ENCODE measurements at places on chromosomes 16 and 17. TPM values are rescaled to one million over a fixed set of nuclear protein-coding genes. Genes with fewer than 3 reads are reported as not detected.

DNA sequence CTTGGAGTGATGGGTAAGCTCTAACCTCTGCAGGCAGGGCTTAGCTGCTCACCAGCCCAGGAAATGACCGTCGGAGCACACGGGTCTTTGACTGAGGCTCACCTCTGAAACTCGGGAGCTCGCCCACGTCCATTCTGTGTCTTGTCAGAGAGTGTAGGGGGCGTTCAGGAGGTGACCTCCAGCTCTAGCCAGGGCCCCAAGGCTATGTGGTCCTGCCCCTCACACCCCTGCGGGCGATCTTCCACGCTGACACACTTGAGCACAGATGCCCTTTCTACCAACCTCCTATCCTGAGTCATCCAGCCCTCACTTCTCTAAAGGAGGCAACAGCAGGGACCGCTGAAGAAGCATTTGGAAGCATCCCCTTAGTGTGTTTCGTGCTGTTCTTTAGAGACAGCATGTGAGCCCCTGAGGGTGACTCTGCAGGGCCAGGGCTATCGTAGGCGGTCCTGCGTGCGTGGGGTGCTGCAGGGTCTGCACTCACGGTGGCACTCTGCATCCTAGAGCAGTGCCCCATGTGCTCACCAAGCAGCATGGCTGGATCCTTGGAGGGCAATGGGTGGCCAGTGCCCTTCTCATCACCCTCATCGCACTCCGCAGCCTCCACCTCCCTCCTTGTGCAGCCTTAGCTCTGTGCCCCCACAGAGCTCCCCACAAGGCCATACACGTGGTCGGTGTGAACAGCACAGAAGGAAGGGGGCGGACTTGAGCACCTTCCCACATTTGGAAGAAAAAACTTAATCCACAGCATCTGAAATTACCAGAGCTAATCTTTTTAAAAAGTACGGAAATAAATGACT, 33.8 kb downstream of the SLC47A1 start:
- H3K36me3 ChIP-seq: peaks cover 1% of the 10 kb centered on the region
- H3K27ac ChIP-seq: no peak overlapping the region
- H3K4me1 ChIP-seq: no peaks in the 10 kb centered on the region

- no peak for DNase-seq
- no peaks in the 10 kb centered on the region for H3K27me3 ChIP-seq
- H3K4me1 ChIP-seq: peaks cover 17% of the 10 kb centered on the region
- H3K27ac ChIP-seq: no peak overlapping the region
Observed at GRCh38 chr17:46046957-46047356, 47.9 kb downstream of the STH start.

GRCh38 chr16:77434530-77435271, at the start of gene ADAMTS18:
ADAMTS18 (minus strand) TSS chr16:77435034; CDS start chr16:77434695, 339 bp downstream.
- H3K27me3 ChIP-seq: peaks cover 71% of the 10 kb centered on the region
- no peaks in the 10 kb centered on the region for H3K4me1 ChIP-seq
- no peak for DNase-seq
- H3K36me3 ChIP-seq: no peaks in the 10 kb centered on the region
- H3K27ac ChIP-seq: no peak within 1 kb of the TSS
- no peak within 1 kb of the TSS for H3K4me3 ChIP-seq

TMEM238L gene
- not detected for total RNA-seq

DNA sequence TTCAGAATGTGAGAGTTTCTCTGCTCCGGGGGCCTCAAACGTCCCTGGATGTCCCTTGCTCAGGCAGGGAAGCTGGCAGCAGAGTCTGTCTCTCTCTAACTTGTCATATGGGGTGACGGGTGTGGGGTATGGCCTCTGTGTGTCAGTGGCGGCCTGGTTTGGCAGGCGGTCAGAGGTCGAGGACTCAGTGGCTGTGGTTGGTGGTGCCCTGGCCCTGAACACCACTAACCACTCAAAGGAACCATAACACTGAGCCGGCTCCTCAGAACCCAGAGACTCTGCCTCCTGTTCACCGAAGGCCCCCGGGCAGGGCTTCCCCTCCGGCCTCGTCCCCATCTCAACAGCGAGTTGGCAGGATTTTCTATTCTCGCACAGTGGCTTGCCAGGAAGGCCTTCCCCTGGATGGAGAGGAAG, 677 bp downstream of the P2RX1 start:
- H3K4me1 ChIP-seq: no peaks in the 10 kb centered on the region
- DNase-seq: no peak
- no peak overlapping the region for H3K27ac ChIP-seq
- H3K27me3 ChIP-seq: no peaks in the 10 kb centered on the region
- H3K4me3 ChIP-seq: no peak overlapping the region

DNA sequence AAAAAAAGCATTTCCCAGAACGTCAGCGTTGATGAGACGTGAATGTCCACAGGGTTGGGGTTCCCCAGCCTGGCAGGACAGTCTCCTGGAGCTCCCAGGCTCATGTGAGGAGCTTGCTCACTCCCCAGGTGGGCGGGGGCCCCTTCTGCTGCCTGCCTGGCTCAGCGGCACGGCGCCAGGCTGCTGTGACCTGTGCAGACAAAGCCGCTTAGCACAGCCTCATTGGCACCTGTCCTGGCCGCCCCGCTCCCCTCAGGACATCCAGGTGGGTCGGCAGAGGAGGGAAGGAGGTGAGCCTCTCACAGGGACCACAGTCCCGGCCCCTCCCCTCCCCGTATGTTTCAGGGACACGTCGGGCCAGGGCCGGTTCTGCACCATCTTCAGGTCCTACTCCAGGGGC, 12.9 kb upstream of the WFIKKN1 start:
- DNase-seq: peak; percentile 90
- no peak overlapping the region for H3K4me3 ChIP-seq
- no peaks in the 10 kb centered on the region for H3K27me3 ChIP-seq
- no peak overlapping the region for H3K27ac ChIP-seq
- H3K36me3 ChIP-seq: no peaks in the 10 kb centered on the region

SLC35G6 gene
- total RNA-seq: not detected

GRCh38 chr16:89805136-89805905, 11.1 kb downstream of the FANCA start:
- no peaks in the 10 kb centered on the region for H3K4me1 ChIP-seq
- H3K4me3 ChIP-seq: no peak overlapping the region
- H3K36me3 ChIP-seq: peaks cover 6% of the 10 kb centered on the region
- no peak overlapping the region for H3K27ac ChIP-seq
- no peak for DNase-seq

- no peaks in the 10 kb centered on the region for H3K27me3 ChIP-seq
- H3K4me3 ChIP-seq: no peak overlapping the region
- no peaks in the 10 kb centered on the region for H3K36me3 ChIP-seq
- peaks cover 37% of the 10 kb centered on the region for H3K4me1 ChIP-seq
- no peak for DNase-seq
- H3K27ac ChIP-seq: peak overlapping the region; percentile 19
Observed at GRCh38 chr17:75440738-75441448, 15.5 kb upstream of the TMEM94 start.

DNA sequence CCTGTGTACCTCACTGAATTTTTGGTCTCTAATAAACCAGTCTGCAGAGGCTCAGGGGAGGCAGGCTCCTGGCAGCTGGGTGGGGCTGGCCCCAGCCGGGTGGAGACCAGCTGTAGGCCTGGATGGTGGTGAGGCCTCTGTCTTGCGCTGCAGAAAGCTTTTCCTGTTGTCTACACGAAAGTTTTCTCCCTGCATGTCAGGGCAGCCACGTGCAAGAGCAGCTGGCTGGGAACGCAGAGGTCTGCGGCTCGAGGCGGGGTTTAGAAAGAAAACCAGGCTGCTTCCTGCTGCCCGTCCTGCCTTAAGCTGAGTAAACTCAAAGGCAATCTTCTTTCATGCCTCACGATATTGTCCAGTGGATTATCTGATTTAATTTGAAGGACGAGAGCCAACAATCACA, 2.4 kb downstream of the SERPINF1 start:
- H3K27me3 ChIP-seq: no peaks in the 10 kb centered on the region
- no peaks in the 10 kb centered on the region for H3K36me3 ChIP-seq
- peak overlapping the region; percentile 59 for H3K27ac ChIP-seq
- H3K4me3 ChIP-seq: no peak overlapping the region
- DNase-seq: no peak

DNA sequence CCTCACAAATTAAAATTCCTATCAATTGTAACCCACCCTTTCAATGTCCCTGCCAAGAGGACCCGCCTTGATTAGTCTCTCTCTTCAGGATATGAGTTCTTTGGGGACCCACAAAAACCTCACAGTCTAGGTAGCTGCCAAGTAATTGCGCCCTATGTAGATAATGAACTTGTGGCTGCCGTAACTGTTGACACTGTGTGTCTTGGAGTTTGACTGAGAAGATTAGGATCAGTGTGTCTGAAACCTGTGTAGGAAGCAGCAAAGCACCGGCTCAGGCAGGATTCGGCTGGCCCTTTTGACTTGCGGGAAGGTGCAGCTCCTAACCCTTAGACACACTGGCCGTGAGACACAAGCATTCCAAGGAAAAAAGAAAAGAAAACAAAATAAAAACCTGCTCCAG, 17.8 kb upstream of the SLC6A4 start:
- H3K4me1 ChIP-seq: no peaks in the 10 kb centered on the region
- peaks cover 30% of the 10 kb centered on the region for H3K36me3 ChIP-seq
- no peak overlapping the region for H3K4me3 ChIP-seq
- no peaks in the 10 kb centered on the region for H3K27me3 ChIP-seq
- no peak for DNase-seq

- DNase-seq: no peak
- H3K4me3 ChIP-seq: no peak overlapping the region
- peaks cover 24% of the 10 kb centered on the region for H3K36me3 ChIP-seq
- H3K4me1 ChIP-seq: peaks cover 40% of the 10 kb centered on the region
- no peak overlapping the region for H3K27ac ChIP-seq
- no peaks in the 10 kb centered on the region for H3K27me3 ChIP-seq
Observed at GRCh38 chr16:57778658-57779057, 23.6 kb downstream of the KIFC3 start.

DNA sequence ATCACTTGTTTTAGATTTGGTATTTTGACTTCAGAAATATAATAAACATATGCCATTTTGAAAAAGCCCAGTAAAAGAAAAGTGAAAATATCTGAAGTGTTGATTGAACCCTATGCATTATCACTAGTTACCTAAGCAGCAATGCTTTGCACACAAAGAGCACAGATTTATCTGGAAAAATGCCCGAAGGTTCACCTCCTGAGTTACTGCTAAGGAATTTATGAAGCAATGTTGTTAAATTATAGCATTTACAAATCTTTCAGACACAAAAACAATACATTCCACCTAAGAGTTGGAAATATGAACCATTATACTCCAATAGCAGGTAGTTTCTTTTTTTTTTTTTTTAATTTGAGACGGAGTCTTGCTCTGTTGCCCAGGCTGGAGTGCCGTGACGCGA, 38.9 kb upstream of the GHDC start:
- no peak overlapping the region for H3K27ac ChIP-seq
- peaks cover 6% of the 10 kb centered on the region for H3K4me1 ChIP-seq
- no peak for DNase-seq
- no peak overlapping the region for H3K4me3 ChIP-seq
- no peaks in the 10 kb centered on the region for H3K27me3 ChIP-seq

DNA sequence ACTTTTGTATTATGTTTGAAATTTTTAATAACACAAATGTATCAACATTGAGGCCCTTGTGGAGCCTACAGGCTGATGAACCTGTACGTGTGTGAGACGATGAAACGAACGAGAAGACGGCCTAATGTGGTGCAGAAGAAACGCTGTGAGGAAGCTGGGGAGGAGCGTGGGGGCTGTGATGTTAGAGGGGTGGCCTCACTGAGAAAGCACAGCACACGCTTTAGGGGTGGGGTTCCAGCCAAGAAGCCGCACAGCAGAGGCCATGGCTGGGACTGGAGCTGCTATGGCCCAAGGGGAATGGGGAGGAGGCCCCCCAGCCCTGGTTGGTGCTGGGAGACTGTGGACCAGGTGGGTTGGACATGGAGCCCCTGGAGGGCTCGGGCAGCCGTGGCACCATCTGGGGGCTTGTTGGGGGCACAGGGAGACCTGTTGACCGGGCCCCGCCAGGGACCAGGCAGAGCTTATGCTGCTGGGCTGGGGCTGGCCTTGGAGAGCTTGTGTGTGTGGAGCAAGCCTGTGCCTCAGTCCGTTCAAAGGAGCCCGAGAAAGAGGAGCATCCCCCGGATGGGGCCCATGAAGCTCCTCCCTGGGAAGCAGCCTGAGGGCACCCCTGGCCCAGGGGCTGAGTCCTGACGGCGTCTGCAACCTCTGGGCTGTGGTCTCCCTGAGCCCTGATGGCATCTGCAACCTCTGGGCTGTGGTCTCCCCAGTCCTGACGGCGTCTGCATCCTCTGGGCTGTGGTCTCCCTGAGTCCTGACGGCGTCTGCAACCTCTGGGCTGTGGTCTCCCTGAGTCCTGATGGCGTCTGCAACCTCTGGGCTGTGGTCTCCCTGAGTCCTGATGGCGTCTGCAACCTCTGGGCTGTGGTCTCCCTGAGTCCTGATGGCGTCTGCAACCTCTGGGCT, 44.7 kb downstream of the METRNL start:
- DNase-seq: peak; percentile 4
- peaks cover 14% of the 10 kb centered on the region for H3K4me1 ChIP-seq
- H3K27me3 ChIP-seq: peaks cover 43% of the 10 kb centered on the region
- no peak overlapping the region for H3K4me3 ChIP-seq
- no peak overlapping the region for H3K27ac ChIP-seq
- H3K36me3 ChIP-seq: no peaks in the 10 kb centered on the region

IQCK gene
- 3.8 TPM for total RNA-seq

- peaks cover 5% of the 10 kb centered on the region for H3K36me3 ChIP-seq
- peak overlapping the region; percentile 28 for H3K4me3 ChIP-seq
- H3K4me1 ChIP-seq: peaks cover 52% of the 10 kb centered on the region
Observed at GRCh38 chr16:11780991-11781680, 15.9 kb downstream of the ZC3H7A start.

XAF1 gene
- 0.36 TPM for total RNA-seq

GRCh38 chr17:4297351-4297750, 33.6 kb upstream of the ANKFY1 start:
- no peak for DNase-seq
- H3K27ac ChIP-seq: peak overlapping the region; percentile 2
- peaks cover 2% of the 10 kb centered on the region for H3K36me3 ChIP-seq
- no peaks in the 10 kb centered on the region for H3K27me3 ChIP-seq
- H3K4me1 ChIP-seq: peaks cover 7% of the 10 kb centered on the region

DNA sequence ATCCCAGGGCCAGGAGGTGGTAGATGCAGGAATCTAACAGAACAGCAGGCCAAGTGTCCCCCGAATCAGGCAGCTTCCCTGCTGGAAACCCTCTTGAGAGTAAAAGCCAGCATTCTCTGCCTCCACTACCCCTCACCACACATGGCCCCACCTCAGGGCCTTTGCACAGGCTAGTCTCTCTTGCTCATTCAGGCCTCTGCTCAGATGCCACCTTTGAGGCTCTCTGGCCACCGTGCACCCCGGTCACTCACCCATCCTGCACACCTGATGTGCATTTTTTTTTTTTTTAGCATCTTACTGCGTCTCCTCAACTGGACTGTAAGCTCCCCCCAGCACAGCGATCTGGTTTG, 34.5 kb upstream of the GSE1 start:
- H3K4me1 ChIP-seq: peaks cover 60% of the 10 kb centered on the region
- H3K4me3 ChIP-seq: no peak overlapping the region
- no peak for DNase-seq
- H3K36me3 ChIP-seq: no peaks in the 10 kb centered on the region
- no peaks in the 10 kb centered on the region for H3K27me3 ChIP-seq
- H3K27ac ChIP-seq: no peak overlapping the region

NEUROD2 gene
- total RNA-seq: not detected

NOS2 gene
- not detected for total RNA-seq
